ENCODE measurements at places on chromosomes 2 and 18. TPM values are rescaled to one million over a fixed set of nuclear protein-coding genes. Genes with fewer than 3 reads are reported as not detected.

Gene OSBPL1A
- 40.3 TPM for total RNA-seq

Gene CAVIN2
- total RNA-seq: 17.4 TPM

Gene EVA1A
- total RNA-seq: 29.3 TPM

Gene IL1RL1
- total RNA-seq: 1.1 TPM

Gene NCKAP5
- total RNA-seq: 1.2 TPM

Gene MTLN
- total RNA-seq: 46.4 TPM

Gene CTAGE1
- 0.12 TPM for total RNA-seq

Gene ZC3H6
- 4.4 TPM for total RNA-seq

Gene GMCL1
- total RNA-seq: 7.0 TPM

All from aortic smooth muscle cell (primary cell).